Mucosa of descending colon (tissue), 3 donors: ENCODE measurements at places on chromosomes 6 and 20. TPM values are rescaled to one million over a fixed set of nuclear protein-coding genes. Genes with fewer than 3 reads are reported as not detected.

Gene ANGPT4
- total RNA-seq: not detected

Gene PSORS1C1
- total RNA-seq: 11.1 TPM

Gene PTPRT
- total RNA-seq: 0.19 TPM

Gene CCN2
- 17.1 TPM for total RNA-seq

Gene ADA
- 2.2 TPM for total RNA-seq

Gene EXOC2
- total RNA-seq: 20.9 TPM

Gene TMEM244
- total RNA-seq: not detected

Gene FOXO3
- 60.4 TPM for total RNA-seq

Gene KIF13A
- 85.9 TPM for total RNA-seq

Gene RNF182
- total RNA-seq: not detected
